ENCODE measurements at places on chromosomes 4 and X.

- DNase-seq = no peak
Measured at GRCh38 chr4:143356493-143356892, 19.8 kb downstream of the GAB1 start.

- DNase-seq = no peak
Measured at GRCh38 chr4:48299560-48299959, 29.9 kb upstream of the TEC start.

GRCh38 chr4:85180533-85180932 lies 214.0 kb upstream of the WDFY3 start:
- DNase-seq = no peak

DNA sequence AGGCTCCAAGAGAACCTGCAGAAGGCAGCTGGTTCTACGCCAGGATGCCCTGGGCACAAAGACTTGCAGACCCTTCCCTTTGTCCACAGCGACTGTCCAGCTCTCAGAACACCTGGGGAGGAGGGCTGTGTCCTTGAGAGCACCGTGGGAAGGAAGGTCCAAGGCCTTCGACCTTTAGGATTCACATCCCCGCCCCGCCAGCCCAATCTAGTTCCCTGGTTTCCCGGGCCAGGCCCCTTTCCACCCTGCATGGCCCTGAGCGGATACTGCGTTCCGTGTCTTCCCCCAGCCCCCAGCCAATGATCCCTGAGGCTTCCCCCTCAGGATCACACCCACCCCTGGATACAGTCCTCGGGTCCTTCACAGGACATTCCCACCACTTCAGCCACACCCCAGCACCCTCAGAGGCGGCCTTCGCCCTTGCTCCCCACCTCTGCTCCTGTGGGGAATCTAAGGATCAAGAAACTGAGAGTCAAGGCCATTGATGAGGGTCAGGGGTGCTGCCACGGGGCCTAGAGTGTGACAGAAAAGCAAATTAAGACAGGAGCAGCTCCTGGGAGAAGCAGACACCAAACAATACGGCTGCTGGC lies 9.1 kb downstream of the ABCD1 start:
- DNase-seq = no peak

DNA sequence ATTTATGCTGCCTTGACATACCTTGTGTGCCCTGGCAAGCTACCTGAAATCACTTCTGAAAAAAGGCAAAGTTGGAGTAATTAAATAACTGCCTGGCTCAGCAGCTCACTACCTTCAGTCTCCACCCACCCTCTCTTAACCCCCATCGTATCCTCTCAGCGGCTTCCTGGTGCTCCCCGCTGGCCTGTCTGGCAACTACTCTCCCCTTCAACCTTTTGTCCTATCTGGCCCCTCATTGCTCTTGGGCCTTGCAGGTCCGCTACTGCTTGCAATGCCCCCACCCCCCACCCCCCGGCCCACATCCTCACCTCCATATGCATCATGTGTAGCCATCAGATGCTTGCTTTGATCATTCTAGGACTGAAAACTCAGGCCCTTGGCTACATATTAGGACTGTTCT lies 34.5 kb downstream of the PRPS1 start:
- DNase-seq = no peak

DNA sequence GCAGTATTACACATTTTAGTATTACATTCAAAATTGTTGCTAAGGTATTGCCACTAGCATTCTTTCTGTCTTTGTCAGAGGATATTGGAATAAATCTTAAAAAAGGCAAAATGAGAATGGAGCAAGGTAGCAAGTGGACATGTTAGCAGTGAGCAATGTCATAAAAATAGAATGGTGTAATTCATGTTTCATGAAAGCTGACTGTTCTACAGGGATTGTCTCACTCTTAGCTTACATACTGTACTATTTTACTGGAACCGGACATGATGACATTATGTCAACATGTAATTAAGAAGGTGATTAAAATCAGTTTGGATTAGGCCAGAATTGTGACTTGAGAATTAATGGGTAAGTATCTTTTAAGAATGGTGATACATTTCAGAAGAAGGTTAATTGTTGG lies 1086.2 kb downstream of the STIM2 start:
- no peak for DNase-seq

GRCh38 chr4:153385784-153386183 lies 41.3 kb downstream of the MND1 start:
- no peak for DNase-seq

GRCh38 chrX:2635342-2635741 lies 55.8 kb upstream of the CD99 start:
- no peak for DNase-seq

- no peak for DNase-seq
Measured at GRCh38 chr4:108979759-108980158, 216.9 kb upstream of the ETNPPL start.

DNA sequence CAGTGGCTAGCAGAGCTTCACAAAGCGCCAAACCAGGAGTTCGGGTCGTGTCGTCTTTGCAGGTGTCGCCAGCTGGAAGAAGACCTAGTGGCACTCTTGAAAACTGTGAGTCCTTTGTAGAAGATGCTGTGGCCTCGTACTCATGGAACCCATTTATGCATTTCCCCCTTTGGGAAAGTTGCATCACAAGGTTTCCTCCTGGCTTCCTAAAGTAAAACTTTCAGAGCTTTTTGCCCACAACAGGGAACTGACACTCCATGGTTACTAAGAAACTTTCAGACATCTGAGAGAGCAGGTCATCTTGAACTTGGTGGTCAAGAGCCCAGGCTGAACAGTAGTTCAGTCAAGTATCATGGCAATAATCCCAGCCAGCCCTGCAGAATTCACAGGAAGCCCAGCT lies 15.9 kb upstream of the NOCT start:
- DNase-seq = no peak

DNA sequence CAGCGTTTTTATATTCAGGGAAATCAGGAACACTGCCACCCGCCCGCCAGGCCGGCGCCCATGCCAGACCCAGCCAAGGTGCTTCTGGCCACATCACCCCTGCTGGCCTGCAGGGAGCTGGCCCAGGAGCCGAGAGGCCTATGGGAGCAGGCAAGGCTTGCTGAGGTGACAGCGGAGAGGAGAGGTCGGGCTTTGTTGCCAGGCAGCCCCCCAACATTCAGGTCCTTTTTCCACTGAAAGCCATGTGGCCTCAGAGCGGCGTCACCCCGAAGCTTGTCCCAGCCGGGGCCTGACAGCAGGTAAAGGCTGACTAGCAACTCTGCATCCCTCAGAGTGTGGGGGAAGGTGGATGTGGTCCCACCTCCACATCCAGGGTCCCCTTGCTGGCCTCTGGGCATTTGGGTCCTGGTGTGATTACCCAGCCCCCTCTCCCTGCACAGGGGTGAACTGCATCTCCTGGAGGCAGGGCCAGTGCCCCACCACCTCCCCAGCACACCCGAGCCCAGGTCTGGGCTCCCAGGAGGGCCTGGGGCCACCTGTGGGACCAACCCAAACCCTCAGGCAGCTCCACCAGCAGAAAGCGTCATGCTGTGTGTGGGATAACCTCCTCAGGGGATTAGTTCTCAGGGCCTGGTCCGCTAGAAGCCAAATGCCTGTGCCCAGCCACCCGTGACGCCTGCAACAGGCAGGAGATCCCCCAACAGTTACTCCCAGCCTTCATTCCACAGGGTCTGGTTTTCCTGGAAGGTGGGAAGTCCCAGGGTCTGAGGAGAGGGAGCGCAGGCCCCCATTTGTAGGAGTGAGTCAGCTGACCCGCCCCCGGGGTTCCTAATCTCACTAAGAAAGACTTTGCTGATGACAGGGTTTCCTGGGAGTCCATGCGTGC lies at the start of gene PDE6B:
Gene PDE6B (plus strand): TSS at position 869 of the 886 bp plus-strand sequence. CDS start 54 bp downstream, outside the sequence.
- DNase-seq = no peak

DNA sequence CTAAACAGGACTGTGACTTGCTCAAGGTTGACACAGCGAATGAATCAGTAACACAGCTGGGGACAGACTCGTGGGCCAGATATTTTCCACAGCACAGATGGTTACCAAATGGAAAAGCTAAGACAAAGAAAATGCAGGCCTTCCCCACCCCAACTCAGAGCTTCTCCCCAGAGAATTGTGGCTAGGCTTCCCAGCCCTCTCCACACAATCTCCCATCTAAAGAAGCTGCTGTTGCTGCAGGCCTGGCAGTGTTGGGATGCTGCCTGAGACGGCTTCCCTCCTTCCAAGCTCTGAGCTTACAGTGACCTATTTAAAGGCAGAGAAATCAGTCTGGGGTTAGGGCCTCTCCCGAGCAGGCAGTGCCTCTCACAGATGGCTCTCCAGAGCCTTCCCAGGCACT lies 46.5 kb upstream of the PGRMC1 start:
- no peak for DNase-seq

GRCh38 chr4:2290488-2290887 lies 28.6 kb upstream of the MXD4 start:
- no peak for DNase-seq

GRCh38 chr4:167221084-167221483 lies 13.2 kb downstream of the SPOCK3 start:
- DNase-seq = no peak

GRCh38 chr4:14853176-14853943 lies 148.9 kb upstream of the CPEB2 start:
- no peak for DNase-seq

- no peak for DNase-seq
Measured at GRCh38 chrX:112664924-112665323, 14.8 kb downstream of the LHFPL1 start.

GRCh38 chrX:71652405-71652804 lies 14.9 kb upstream of the LOC101059915 start:
- peak; percentile 49 for DNase-seq

- DNase-seq = no peak
Measured at GRCh38 chr4:69026974-69027373, 69.3 kb upstream of the UGT2B7 start.

GRCh38 chrX:118726887-118727685 lies at the start of gene IL13RA1:
TSS of gene IL13RA1 (plus strand) at chrX:118727606. CDS start at chrX:118727639, 33 bp downstream.
- DNase-seq = no peak

DNA sequence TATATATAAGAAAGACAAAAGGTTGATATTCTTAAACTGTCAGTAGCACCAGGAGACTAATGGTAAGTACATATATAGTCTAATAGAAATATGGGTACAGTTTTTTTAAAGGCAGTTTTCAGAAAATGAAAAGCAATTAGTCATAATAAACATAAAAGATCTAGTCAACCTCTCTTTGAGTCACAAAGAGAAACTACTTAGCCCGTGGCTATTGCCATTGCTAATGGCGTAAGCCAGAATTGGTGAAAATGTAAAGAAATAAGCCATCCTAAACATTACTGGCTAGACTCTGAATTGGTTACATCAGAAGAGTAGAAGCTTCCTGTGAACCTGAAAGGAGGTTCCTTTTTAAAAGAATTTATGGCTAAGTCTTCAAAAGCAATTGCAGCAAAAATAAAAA lies 668.7 kb upstream of the CPEB2 start:
- no peak for DNase-seq

DNA sequence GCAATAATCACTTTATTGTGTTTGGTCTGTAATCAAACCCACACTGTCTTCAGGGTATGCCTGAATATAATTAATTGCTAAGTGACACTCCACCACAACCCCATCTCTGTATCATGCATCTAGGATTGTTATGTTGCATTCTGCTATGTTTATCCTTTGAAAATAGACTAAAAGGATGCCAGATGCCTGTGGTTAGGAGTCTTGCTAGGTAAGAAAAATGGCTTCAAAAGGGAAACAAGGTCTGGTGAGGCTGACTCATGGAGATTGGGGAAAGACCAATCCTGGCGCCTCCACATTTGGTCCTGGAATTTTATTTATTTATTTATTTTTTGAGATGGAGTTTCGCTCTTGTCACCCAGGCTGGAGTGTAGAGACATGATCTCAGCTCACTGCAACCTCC lies 360.5 kb upstream of the SLC7A11 start:
- no peak for DNase-seq

GRCh38 chr4:102477657-102478056 lies 23.5 kb upstream of the NFKB1 start:
- DNase-seq = no peak

GRCh38 chr4:171448919-171449481 lies 364.2 kb upstream of the GALNTL6 start:
- DNase-seq = no peak

DNA sequence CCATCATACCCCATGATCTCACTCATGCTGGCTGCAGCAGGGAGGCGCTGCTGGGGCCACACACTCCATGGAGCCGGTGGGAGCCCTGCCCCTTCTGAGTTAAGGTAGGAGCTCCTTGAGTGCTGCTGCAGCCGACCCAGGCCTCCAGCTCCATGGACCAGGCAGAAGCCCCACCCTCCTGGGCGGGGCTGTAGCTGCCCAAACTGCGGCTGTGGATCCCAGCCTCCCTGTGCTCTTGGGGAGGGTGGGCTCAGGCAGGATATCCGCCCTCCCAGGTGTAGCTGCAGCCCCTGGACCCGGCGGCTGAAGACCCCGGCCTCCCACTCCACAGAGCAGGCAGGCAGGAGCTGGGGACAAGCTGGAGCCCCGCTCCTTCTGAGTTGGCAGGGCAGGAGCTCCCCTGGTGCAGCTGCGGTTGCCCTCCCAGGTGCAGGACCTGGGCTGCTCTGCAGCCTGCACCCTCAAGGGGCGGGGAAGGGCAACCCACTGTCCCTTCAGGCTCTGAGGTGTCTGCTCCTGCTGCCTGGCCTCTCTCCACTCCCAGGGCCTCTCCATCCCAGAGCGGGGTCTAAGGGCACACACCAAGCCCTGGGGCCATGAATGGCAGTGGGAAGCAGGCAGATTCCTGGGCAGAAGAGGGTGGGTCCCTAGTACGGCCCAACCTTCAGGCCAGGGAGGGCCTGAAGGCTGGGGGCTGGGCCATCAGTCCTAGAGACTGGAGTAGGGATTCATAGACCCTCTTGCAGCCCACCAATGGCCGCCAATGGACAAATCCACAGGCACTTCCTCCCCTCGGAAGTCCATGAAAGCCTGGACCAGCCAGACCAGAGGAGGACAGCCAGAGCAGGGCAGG lies 466.1 kb downstream of the DTHD1 start:
- DNase-seq = no peak

GRCh38 chr4:113682730-113683537 lies 78.6 kb downstream of the CAMK2D start:
- peak; percentile 56 for DNase-seq

- DNase-seq = no peak
Measured at GRCh38 chr4:54898056-54898562, 227.3 kb downstream of the KDR start.

GRCh38 chr4:14196131-14196530 lies 568.6 kb upstream of the BOD1L1 start:
- no peak for DNase-seq

DNA sequence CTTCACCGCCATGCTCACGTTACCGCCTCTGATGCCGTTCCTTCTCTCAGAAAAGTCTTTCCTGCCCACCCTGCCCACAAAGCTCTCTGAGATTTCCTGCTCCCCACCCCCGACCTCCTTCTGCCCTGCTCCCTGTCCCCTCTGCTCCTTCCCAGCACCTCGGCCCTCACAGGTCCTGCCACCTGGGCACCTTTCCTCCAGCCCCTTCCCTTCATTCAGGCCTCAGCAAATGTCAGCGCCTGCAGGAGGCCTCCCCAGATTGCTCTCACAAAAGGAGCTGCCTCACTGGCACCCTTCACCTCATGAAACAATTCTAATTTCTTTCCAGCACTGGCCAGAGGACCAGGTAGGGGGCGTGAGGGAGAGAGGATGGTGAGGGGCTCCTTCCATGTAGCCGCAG lies 33.6 kb upstream of the MXD4 start:
- no peak for DNase-seq

- no peak for DNase-seq
Measured at GRCh38 chrX:126393284-126393683, 159.3 kb downstream of the DCAF12L1 start.

All from activated CD4-positive, alpha-beta T cell treated with anti-CD3 and anti-CD28 coated beads, Interleukin-2, amount 50 U/mL, for 1 hour (primary cell).